ENCODE measurements at places on chromosomes 16 and 17.

DNA sequence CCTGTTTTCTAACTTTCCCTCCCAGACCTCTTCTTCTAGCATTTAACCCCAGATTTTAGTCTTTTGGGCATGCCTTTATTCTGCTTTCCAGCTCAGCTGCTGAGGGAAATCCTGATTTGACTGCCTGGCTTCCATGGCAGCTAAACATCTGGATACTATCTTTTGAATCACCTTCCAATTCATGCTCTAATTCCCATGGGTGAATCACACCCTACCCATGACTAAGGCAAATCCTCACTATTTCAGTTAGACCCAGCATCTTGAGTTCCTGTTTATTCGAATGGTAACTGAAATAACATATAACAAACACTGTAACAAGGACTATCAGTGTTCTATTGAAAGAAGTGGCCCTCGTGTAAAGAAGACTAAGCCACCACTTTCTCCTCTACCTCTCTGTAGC is 29.8 kb downstream of the CA10 start:
- DNase-seq: no peak

GRCh38 chr16:25390761-25391160 is 133.1 kb upstream of the ZKSCAN2 start:
- DNase-seq: no peak

GRCh38 chr16:70735141-70735979 is 49.5 kb upstream of the MTSS2 start:
- DNase-seq: no peak

DNA sequence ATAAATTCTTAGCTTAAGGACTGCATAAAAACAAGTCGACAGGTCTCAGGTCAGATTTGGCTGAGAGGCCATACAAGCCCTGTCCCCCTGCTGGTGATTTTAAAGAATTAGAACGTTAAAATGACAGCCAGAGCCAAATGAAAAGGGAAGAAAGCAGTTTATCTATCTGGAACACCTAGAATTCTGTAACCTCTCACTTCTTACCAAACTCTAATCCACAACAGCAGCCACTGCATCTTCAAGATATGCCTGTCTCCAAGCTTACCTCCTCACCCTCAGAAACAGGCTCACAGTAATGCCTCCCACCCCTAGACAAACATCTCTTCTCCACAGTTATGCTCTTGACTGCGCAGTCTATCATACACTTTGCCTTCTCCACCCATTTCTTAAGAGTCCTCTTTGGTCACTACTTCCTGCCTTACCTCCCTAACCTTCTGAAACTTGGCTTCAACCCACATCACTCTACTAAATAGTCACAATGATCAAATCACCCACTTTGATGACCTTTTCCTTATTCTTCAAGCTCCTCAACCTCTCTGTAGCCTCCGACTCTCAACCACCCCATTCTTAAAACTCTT is 14.2 kb downstream of the ANKFY1 start:
- DNase-seq: peak; percentile 53

DNA sequence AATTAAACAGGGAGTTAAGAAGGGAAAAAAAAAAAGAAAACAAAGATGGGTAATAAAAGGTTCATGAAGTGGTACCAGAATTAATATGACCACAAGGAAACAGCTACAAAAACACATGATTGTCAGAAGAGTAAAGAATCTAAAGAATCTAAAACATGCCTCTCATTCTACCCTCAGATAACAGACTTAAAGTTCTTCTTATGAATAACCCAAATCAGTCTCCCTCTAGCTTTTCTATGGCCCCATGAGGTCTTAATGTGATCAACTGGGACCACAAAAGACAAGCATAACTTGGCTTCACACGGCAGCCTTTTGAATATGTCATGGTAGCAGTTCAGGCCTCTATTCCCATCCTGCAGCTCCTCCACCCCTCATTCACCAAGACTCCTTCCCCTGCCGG is 6.9 kb downstream of the MYH10 start:
- no peak for DNase-seq

DNA sequence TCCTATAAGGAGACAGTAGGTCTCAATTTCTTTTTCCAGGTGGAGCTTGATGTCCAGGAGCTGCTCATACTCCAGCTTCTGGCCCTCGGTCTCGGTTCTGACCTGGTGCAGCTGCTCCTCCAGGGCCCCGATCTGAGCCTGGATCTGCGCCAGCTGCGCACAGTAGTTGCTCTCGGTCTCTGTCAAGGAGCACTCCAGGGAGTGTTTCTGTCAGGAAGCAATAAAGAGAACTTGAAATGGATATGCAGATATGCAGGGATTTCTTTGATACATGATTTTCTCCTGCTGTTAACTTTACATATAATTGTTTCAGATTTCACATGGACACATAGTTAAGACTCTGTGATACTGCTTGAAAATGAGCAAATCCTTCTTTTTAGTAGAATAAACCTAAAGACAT is 4.7 kb downstream of the KRT25 start:
- DNase-seq: no peak

Measured in HTR-8/SVneo (cell line).